ENCODE measurements at places on chromosomes 7 and 10. TPM values are rescaled to one million over a fixed set of nuclear protein-coding genes. Genes with fewer than 3 reads are reported as not detected.

GRCh38 chr10:89118091-89118490 is 89.0 kb downstream of the CH25H start:
- DNase-seq: peak; percentile 70

DNA sequence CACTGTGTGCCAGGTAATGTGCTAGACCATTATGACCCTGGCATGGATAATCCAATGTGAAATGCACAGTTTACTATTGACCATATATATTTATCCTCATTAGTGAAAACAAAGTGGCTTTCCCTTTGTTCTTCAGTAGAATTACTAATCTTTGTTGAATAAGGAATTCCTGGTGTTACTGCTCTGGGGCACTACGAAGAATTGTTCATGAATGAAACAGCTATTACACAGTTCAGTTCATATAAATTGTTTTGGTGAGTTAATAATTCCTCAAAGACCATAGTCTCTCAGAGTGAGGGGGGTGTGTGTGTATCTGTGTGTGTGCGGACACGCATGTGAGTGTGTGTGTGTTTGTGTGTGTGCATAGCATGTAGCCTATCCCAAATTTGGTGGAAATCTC is 668.0 kb upstream of the MBL2 start:
- no peak for DNase-seq

Gene LRRC72
- not detected for polyA plus RNA-seq

DNA sequence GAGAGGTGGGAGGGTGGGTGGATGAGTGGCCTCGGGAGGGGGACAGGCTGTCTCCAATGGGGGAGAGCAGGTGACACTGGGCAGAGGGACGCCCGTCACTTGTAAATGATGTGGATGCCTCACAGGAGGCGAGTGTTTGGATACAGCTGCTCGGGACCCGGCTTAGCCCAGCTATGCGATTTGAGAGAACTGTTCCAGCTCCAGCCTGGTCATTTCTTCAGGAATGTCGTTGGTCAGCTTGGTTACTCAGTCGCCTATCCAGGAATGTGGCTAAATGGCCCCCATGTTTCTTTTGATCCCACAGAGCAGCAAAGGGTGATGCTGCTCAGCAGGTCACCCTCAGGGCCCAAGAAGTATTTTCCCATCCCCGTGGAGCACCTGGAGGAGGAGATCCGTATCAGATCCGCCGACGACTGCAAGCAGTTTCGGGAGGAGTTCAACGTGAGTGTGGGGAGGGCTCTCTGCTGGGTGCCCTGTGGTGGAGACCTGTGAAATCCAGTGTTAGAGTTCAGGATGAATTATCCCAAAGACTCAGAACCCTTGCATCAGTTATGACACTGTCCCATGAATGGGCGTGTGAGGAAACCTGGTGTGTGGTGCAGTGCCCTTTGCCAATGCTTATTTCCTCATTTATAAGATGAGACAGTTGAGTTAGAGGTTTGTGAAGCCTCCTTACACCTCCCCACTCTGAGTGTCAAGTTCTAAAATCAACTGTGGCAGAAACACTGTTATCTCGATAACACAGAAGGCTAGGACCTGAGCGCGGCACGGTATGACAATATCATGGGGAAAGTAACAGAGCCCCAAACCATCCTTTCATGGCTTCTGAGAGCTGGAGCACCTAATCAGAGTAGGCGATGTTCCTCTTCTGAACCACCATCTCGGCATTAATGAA is 76.8 kb downstream of the MKI67 start:
- no peak for DNase-seq

DNA sequence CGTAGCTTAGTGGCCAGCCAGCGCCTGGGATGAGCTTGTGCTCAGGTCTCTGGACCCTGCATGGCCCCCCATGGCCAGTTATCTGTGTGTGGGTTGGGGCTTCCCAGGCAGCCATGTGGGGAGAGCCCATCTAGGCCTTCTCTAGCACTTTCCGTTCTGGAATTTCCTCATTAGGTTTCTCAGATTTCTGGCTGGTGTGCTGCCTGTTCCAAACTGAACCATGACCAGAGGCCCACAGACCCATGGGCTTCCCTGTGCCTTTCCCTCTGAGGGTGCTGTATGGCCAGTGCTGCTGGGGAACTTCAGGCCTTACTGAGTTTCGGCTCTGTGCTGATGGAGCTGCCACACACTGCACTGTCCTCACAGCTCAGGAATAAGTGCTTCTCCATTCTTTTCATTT is 50.2 kb downstream of the SHH start:
- DNase-seq: no peak
